ENCODE measurements at places on chromosomes 7 and 10. TPM values are rescaled to one million over a fixed set of nuclear protein-coding genes. Genes with fewer than 3 reads are reported as not detected.

DNA sequence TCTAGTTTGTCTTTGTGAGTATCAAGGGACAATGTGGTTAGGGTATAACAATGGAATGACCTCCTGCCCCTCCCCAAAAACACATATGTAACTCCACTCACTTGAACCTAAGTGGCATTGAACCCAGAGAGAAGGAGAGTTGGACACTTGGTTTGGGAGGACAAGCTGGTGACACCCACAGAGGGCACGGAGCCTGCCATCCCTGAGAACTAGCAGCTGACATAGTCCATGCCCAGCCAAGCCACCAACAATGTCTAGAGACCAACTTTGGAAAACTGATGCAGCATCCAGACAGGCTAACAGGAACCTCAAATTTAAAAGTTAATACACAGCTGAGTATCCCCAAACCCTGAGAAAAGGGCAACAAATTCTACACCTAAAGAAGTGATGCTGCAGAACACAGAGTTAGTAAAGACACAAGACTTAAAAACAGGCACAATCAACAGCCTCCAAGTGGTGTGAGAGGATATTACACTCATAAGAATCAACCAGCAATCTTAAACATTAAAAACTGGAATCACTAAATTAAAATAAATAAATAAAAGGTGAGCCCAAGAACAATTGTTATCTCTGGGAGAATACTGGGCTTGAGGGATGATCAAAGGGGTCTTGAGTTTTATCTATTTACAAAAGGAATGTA, 27.2 kb downstream of the NUDCD3 start:
- no peak for DNase-seq

ADGRA1 gene
- not detected for total RNA-seq

DNA sequence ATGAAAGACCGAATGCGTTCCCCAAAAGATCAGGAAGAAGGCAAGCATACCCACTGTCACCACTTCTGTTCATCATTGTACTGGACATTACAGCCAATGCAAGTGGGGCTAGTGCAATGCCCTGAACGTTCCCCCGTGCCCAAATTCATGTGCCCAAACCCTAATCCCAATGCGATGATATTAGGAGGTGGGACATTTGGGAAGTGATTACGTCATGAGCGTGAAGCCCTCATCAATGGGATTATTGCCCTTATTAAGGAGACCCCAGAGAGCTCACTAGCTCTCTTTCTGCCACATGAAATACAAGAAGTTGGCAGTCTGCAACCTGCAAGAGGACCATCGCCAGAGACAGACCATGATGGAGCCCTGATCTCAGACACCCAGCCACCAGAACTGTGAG, 511.4 kb upstream of the TPK1 start:
- DNase-seq: no peak

COPS6 gene
- 39.9 TPM for total RNA-seq

- no peak for DNase-seq
Measured at GRCh38 chr10:5947471-5948207, 29.7 kb downstream of the IL15RA start.

DNA sequence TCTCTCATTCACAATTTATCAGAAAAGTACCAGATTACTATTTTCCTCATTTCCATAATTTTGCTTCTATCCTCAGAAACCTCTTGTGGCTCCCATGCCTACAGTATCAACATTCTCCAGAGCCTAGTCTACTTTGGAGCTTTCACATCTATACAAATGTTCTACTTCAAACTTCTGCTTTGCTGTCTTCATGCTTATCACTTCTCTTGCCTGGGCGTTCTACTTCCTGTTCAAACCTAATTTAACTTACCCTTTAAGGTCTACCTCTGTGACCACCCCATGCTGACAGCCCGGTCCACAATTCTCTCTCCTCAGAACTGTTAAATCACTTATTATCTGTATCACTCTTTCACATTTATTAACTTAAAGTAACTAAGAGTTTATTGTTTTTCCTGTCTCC, 6.1 kb upstream of the PTPN12 start:
- no peak for DNase-seq

GRCh38 chr10:80484676-80485075, 30.6 kb downstream of the TSPAN14 start:
- DNase-seq: no peak

DNA sequence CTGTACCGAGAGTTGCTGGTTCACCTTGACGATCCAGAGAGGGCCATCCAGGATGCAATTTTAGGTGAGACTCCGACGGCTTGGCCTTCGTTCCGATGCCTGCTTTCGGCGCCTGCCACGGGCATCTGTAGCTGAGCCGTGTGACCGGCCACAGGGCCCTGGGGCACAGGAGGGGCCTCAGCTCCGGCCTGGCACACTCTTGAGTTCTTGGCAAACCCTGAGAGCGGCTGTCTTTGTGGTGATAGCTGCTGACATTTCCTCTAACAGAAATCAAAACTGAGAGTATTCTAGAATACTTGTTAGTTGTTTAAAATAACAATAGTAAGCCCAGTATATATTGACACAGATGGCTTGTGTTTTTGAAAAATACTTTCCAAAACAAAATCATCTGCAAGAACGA, 52.2 kb upstream of the SUN1 start:
- DNase-seq: no peak

CXCL12 gene
- 0.46 TPM for total RNA-seq

TCERG1L gene
- total RNA-seq: not detected

PPP1R3C gene
- total RNA-seq: 2.1 TPM

- DNase-seq: no peak
Measured at GRCh38 chr10:59655309-59655708, 54.3 kb downstream of the SLC16A9 start.

DNA sequence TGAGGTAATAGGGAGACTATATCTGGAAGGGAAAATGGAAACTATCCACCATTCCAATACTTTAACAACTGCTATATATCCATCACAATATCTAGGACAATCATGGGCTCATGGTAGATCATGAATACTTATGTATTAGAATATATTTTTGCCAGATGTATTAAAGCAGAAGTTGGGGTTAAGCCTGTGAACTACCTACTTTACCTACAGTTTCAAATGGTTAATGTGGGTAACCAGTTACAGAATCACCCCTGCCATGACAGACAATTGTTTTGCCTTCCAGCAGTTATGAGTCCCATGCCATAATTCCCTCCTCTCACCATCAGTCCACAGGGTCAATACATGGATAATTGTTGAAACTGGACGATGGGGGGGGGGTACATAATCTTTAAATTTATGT, 29.9 kb upstream of the RAPGEF5 start:
- DNase-seq: no peak

ZKSCAN1 gene
- 10.6 TPM for total RNA-seq

Measured in epithelial cell of proximal tubule (primary cell).